ENCODE measurements at places on chromosomes 4 and X.
A peak's percentile ranks its signal among the peaks of the same experiment; 100 is the strongest.

GRCh38 chrX:38985375-38985774 is 184.1 kb downstream of the MID1IP1 start:
- H3K4me3 ChIP-seq, result no peak overlapping the region
- no peaks in the 10 kb centered on the region for H3K27me3 ChIP-seq
- peaks cover 1% of the 10 kb centered on the region for H3K4me1 ChIP-seq
- no peak overlapping the region for H3K27ac ChIP-seq
- no peak for DNase-seq

- H3K36me3 ChIP-seq, result no peaks in the 10 kb centered on the region
- H3K4me1 ChIP-seq, result no peaks in the 10 kb centered on the region
- DNase-seq, result no peak
- H3K27me3 ChIP-seq, result no peaks in the 10 kb centered on the region
- no peak overlapping the region for H3K4me3 ChIP-seq
Measured at GRCh38 chrX:114058988-114059418, 524.9 kb upstream of the HTR2C start.

DNA sequence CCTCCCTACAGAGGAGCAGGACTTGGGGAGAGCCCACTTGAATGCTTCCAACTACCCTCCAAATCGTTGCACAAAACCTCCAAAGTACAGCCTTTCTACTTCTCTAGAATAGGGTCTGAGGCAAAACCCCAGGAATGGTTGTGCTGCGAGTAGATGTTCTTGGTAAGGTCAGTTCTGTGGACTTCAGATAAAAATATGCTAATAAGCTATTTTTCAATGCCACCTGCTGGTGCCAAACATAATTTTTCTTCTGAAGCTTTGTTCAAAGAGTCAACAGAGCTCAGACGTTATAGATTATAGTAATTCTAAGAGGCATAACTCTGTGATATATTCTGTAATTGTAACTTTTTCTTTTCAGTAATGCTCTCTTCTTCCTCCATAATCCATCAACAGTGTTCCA is 425.7 kb downstream of the GPAT3 start:
- H3K27me3 ChIP-seq, result no peaks in the 10 kb centered on the region
- H3K4me3 ChIP-seq, result no peak overlapping the region
- no peak for DNase-seq

- no peak overlapping the region for H3K4me3 ChIP-seq
- no peaks in the 10 kb centered on the region for H3K4me1 ChIP-seq
- no peak for DNase-seq
- no peaks in the 10 kb centered on the region for H3K36me3 ChIP-seq
- peaks cover 3% of the 10 kb centered on the region for H3K27me3 ChIP-seq
Measured at GRCh38 chrX:43706786-43707370, 50.8 kb downstream of the MAOA start.

GRCh38 chr4:38411092-38411491 is 252.9 kb upstream of the KLF3 start:
- no peaks in the 10 kb centered on the region for H3K27me3 ChIP-seq
- DNase-seq, result no peak
- no peak overlapping the region for H3K27ac ChIP-seq
- H3K4me1 ChIP-seq, result peaks cover 14% of the 10 kb centered on the region
- no peaks in the 10 kb centered on the region for H3K36me3 ChIP-seq
- H3K4me3 ChIP-seq, result no peak overlapping the region

GRCh38 chr4:7747062-7747385 is 192.6 kb downstream of the AFAP1 start:
- DNase-seq, result no peak
- H3K27ac ChIP-seq, result peak overlapping the region; percentile 54
- no peaks in the 10 kb centered on the region for H3K36me3 ChIP-seq
- H3K27me3 ChIP-seq, result no peaks in the 10 kb centered on the region
- peaks cover 6% of the 10 kb centered on the region for H3K4me1 ChIP-seq

Data from activated naive CD8-positive, alpha-beta T cell treated with anti-CD3 and anti-CD28 coated beads, Interleukin-2, amount 10 ng/mL, durations not matched to agents 7 days and 5 days (primary cell).